ENCODE measurements at places on chromosomes 12 and 14.

DNA sequence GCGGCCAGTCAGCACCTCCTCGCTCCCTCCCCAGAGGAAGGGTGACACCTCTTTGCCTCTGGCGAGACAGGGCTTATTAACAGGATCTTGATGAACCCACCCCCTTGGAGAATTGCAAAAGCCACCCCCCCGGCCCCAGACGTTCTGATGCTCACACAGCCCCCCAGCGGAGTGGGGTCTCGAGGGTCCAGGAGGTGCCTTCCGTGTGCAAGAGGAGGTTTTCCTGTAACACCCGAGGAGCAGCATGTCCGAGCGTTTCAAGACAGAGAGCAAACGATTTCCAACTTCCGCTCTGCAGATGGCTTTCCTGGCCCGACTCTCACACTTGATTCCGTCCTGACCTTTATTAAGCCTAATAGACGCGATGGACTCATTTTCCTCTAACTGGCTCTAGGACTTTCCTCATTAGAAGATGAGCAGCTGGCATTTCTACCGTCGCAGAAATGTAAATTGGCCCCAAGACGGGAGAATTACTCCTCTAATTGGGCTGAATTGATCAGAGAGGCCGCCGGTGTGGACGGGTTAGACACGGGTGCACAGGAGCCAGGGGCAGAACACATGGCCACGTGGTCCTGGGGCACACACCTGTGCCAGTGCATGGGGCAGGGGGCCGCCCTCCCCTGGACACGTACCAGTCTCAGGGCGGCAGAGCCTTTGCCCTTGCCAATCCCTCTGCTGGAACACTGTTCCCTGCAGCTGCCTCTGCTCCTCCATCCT is 84.4 kb downstream of the NOC4L start:
- DNase-seq: no peak

DNA sequence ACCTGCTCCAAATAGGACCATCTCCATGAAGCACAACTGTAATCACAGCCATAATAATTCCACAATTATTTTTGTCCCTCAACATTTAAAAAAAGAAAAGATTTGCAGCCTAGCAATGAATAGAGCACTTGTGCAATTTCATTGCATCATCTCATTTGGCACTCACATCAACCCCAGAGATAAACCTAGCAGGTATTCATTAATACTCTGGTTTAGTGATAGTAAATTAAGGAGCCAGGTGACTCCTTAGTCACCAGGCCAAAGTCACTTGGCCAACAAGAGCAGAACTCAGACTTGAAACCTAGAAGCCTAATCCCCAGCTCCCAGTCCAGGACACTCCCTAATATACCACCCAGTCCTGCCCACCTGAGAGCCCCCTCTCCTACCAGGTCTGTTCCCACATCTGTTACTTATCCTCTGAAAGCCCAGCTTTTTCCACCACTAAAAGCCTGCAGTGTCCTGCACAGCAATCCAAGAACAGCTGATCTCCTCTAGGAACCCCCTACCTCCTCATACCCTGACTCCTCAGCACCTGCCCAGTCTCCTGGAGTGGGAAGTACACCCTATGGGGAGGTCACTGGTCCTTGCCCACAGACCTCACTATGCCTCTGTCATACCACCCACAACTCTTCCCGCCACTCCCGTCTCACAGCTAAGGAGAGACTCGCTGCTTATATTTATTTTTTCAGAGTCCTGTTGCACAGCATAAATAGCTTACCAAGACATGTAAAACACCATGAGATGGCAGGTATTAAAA is 22.1 kb downstream of the OR10P1 start:
- no peak for DNase-seq

GRCh38 chr14:54040846-54041245 is 84.2 kb upstream of the BMP4 start:
- no peak for DNase-seq

DNA sequence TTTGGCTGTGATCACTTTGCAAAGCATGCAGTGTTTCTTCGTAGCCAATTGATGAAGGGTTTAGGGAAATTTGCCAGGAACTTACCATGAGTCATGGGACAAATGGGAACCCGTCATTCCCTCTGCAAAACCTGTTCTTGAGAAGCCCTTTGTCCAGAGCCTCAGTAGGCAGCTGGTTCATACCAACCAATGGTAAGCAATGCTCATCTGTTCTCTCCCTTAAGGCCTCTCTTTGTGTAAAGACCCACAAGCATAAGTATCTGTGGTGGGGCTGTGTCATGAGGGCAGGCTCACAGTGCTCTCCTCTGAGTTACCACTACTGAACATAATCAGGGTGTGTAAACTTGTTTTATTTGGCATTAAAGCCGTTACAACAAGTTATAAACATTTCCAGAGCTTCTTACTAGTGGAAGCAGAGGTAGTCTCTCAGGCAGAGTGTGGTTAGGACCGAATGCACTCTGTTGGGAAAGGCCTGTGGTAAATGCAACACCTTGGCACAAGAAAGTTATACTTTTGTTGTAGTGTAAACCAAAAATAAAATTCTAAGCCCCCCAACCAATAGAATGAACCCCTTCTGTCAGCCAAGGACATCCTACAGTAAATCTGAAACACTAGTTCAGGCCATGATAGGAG is 119.8 kb downstream of the SINHCAF start:
- no peak for DNase-seq

GRCh38 chr12:51238037-51238509 is 553 bp upstream of the DAZAP2 start:
- DNase-seq: no peak

- DNase-seq: no peak
Measured at GRCh38 chr12:111841236-111841749, 735 bp upstream of the MAPKAPK5 start.

- no peak for DNase-seq
Measured at GRCh38 chr12:54160089-54160488, 28.7 kb downstream of the SMUG1 start.

GRCh38 chr14:76585616-76586015 is 175.7 kb upstream of the VASH1 start:
- DNase-seq: peak; percentile 47

GRCh38 chr14:39614297-39614923 is 182.2 kb upstream of the FBXO33 start:
- no peak for DNase-seq

DNA sequence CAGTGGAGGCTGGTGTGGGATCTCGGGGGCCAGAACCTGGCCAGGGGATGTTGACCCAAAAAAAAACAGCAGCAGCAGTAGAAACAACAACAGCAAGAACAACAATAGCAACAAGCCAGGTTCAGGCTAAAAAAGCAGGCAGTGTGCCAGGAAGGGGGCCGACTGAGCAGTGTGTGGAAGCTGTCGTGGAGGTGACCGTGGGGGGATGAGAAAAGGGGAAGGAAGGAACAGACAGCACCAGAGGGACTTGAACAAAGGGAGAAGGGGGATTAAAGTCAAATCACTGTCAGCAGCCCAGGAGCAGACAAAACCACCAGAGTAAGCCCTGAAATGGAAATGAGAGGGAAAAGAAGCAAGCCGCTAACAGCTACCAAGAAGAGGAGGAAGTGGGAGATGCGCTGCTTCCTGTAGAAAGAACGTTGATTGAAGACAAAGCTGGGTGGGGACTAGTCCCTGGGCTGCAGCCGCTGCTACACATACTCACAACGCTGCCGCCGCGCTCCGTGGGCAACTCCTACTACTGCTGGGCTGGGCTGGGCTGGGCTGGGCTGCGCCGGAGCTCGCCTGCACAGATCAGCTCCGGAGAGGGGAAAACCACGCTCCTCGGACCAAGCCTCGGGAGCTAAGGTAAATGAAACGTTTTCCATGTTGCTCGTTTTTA is at the start of gene GNG2:
GNG2 (plus strand) TSS at position 449 of the 661 bp plus-strand sequence. CDS start 90,067 bp downstream, outside the sequence.
- peak; percentile 92 for DNase-seq

GRCh38 chr12:119322301-119322723 is 12.2 kb upstream of the CCDC60 start:
- no peak for DNase-seq

DNA sequence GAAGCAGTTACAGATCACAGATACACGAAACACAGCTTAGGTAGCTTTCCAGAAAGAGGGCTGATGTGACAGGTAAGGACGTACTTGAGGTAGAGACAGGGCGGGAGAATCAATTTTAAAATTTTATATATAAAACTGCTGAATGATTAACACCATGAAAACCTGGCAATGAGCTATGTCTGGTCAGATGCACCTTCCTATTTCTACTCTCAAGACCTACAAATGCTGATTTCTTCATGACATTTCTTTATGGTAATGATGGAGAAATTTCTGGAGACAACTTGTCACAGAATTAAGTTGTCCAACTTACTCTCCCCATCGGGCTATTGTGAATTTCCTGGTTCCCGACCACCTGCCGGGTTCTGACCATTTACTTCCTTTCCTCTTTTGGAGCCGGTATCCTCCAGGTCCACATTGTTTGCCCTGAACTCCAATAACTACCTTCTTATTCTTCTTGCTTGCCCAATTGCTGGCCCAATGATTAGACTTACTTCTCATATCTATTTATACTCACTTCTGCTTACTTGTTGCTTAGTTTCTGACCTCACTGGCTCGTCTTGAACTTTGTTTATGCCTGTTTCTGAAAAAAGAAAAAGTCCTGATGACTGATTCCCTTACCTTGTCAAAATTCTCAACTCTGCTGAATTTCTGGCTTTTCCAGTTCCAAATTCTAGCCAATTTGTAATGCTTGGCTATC is 12.8 kb upstream of the ATP2B1 start:
- DNase-seq: no peak

- DNase-seq: no peak
Measured at GRCh38 chr12:132141976-132142678, 2.0 kb downstream of the DDX51 start.

DNA sequence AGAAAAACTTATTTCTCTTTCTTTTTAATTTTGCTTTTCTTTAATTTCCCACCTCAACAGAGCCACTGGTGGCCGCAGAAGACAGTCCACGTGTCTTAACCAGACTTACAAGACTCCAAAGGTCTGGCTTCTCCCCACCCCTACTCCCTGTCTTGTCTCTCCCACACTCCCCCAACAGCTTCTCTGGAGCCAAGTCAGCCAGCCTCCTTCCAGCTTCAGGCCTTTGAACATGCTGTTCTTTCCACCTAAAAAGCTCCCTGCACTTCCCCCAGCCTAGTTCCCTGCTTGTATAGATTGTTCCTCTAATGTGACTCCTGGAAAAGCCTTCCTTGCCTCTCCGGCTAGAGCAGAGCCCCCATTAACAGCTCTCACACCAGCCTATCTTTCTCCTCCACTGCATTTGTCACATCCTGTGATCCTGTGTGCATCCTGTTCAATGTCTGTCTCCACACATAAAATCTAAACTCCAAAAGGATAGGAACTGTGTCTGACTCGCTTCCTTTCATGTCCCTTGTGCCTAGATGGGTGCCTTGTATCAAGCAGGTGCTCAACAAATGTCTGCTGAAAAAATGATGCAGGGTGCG is 7.8 kb upstream of the DYNLL1 start:
- DNase-seq: no peak

GRCh38 chr12:50291377-50291776 is 8.1 kb upstream of the LIMA1 start:
- DNase-seq: no peak

DNA sequence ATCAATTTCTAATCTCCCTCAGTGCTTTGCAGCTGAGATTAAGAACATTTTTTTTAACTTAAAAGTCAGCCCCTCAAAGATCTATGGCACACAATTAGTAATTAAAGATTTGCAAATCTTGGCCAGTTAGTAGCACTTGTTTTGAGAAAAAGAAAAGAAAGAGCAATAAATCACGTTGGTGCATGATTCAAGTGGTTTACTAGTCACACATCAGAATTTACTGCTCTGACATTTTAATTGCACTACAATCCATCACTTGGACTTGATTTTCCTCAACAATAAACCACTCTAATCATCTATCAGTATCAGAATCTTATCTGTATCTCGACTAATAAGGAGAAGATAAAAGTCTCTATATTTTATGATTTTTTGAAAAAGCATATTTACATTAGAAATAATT is 154.3 kb downstream of the HELB start:
- no peak for DNase-seq

DNA sequence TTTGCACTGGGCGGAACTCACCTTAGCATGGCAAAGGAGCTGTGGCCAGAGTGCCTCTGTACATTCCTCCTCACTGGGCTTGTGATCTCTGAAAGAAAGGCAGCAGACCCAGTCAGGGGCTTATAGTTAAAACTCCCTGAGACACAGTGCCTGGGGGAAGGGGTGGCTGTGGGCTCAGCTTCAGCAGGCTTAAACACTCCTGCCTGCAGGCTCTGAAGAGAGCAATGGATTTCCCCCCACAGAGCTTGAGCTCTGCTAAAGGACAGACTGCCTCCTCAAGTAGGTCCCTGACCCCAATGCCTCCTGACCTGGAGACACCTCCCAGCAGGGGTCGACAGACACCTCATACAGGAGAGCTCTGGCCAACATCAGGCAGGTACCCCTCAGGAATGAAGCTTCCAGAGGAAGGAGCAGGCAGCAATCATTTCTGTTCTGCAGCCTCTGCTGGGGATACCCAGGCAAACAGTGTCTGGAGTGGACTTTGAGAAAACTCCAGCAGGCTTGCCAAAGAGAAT is 327.5 kb upstream of the SLC16A7 start:
- DNase-seq: no peak

GRCh38 chr12:110561471-110562201 is 21.5 kb downstream of the PPTC7 start:
- no peak for DNase-seq

GRCh38 chr14:51180577-51180976 is 59.5 kb upstream of the TMX1 start:
- no peak for DNase-seq

DNA sequence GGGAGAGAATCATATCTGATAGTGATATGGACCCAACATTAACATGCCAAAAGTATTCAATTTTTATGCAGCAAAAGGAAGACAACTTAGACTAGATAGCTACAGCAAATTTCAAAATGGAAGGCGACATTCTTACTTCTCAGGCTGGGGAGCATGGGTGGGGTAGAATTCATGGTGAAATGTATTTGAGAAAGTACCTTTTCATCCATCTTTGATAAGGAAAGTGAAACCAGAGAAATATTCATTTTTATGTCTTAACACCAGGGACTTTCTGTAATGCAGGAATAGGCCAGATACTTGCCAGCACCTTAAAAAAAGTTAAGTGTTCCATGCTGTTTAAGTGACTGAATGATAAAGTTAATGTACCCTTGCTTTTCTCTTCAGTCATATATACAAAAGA is 13.4 kb downstream of the BTG1 start:
- DNase-seq: no peak

DNA sequence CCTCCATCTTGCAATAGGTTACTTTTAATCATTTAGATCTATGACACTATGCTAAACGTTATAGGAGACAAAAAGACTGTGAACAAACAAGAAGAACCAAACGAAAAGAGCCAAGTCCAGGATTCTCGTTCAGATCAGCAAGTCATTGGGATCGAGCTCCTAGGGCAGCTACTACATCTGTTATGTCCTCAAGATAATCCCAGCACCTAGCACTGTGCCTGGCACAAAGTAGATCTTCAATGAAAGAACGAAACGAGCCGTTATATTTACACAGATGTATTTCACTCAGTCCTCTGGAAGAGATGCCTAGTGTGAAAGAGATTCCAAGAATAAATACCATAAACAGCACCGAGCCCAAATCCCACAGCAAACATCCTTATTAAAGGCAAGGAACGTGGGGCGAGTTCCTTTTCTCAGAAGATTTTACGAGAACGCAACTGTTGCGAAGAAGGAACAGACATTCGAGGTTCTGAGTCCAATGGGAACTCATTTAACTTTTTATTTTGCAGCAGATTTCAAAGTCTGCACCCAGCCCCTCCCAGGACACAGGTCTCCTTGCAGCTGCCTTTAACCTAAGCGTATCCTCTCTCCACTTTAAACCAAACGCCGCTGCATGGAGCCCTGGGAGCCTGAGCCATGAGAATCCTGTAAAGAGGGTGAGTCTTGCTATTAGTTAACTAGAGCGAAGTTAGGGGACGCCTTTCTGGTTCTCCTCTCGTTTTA is 544 bp upstream of the TDP1 start:
- no peak for DNase-seq

GRCh38 chr14:64098120-64098519 is 196.1 kb downstream of the ESR2 start:
- no peak for DNase-seq
